Activated naive CD4-positive, alpha-beta T cell treated with Interleukin-2 at 50 U/mL for 16 hours (primary cell): ENCODE measurements at places on chromosomes 12 and 14.

GRCh38 chr12:1724250-1724649 is 33.4 kb downstream of the ADIPOR2 start:
- DNase-seq = no peak

DNA sequence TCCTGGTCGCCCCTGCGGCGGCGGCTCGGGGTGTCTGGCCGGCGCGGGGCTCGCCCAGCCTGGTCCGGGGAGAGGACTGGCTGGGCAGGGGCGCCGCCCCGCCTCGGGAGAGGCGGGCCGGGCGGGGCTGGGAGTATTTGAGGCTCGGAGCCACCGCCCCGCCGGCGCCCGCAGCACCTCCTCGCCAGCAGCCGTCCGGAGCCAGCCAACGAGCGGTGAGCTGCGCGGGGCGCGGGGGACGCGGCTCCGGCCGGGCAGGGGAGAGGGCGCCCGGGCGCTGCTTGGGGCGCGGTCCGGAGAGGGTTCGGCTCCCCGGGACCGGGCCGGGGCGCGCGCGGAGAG is at the start of gene LGALS3:
TSS of gene LGALS3 (plus strand) at position 167 of the 342 bp plus-strand sequence. CDS start 8,122 bp downstream, outside the sequence.
- peak; percentile 46 for DNase-seq

DNA sequence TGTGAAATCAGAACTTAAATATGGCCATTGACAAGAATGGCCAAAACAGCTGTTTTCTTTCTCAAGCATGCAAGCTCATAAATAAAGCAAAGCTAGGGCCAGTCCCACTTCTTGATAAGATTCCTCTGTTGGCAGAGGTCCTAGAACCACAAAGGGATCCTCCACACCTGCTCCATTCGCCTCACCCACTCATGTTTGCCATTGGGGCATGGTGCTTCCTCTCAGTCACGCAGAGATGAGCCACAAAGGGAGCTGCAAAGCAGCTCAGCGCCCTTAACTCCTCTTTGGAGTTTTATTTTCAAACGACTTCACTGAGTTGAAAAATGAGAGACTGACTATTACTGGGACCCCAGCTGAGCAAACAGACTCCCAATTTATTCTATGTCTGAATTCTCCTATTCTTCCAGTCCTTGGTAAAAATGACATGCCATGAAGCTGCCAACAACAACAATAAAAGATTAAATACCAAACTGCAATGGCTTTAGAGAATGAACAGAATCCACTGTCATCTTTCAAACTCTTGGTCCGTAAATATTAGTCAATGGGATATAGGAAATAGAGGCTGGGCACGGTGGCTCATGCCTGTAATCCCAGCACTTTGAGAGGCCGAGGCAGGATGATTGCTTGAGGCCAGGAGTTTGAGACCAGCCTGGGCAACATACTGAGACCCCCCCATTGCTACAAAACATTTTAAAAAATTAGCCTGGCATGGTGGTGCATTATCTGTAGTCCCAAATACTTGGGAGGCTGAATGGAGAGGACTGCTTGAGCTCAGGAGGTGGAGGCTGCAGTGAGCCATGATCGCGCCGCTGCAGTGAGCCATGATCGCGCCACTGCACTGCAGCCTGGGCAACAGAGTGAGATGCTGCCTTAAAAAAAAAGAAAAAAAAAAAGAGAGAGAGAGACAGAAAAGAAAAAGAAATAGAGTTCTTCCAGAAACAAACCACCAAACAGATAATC is 16.4 kb downstream of the MANSC1 start:
- no peak for DNase-seq

DNA sequence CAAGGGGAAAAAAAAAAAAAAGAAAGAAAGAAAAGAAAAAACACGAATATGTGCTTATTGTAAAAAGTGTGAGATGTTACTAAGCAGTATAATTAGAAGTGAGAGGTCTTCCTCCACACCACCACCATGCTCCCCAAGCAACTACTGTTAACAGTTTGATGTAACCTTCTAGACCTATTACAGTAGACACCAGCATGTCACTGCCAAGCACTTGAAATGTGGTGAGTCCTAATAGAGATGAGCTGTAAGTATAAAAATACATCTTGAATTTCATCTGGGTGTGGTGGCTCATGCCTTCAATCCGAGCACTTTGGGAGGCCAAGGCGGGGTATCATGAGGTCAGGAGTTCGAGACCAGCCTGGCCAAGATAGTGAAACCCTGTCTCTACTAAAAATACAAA is 8.1 kb upstream of the SNRNP35 start:
- no peak for DNase-seq

GRCh38 chr14:99573436-99574098 is 30.4 kb downstream of the CCDC85C start:
- no peak for DNase-seq

DNA sequence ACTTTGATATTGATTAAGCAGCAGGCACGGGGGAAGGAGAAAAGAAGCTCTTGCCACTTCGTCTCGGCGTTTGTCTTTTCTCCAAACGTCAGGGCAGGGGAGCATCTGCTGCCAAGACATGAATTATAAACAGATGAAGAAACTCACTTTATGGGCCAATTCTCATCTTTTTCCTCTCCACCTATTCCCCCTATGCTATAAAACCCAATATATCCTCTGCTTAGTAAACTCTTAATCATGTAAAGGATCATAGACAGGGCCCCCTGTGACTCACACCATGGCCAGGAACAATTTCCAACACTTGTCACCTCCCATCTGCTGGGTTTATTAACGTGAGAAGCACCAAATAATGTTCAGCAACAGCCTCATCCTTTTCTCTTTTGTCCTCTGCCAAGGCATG is 1092.1 kb upstream of the TMEM132C start:
- no peak for DNase-seq

- DNase-seq = no peak
Observed at GRCh38 chr12:48764521-48764920, 24.4 kb downstream of the ADCY6 start.

DNA sequence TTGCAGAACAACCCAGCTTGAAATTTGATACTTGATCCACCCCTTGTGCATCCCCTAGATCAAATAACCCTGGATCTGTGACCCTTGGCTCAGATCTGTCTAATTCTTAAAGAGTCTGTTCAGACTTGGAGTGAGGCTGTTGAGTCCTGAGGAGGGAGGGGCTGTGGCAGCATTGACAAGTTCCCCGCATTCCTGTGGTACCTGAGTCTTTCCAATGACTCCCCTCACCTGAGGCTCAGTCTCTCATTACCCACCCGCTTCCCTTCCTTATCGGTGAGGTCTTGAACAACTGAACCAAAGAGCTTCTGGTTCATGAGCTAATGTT is 16.1 kb upstream of the HDAC7 start:
- no peak for DNase-seq

DNA sequence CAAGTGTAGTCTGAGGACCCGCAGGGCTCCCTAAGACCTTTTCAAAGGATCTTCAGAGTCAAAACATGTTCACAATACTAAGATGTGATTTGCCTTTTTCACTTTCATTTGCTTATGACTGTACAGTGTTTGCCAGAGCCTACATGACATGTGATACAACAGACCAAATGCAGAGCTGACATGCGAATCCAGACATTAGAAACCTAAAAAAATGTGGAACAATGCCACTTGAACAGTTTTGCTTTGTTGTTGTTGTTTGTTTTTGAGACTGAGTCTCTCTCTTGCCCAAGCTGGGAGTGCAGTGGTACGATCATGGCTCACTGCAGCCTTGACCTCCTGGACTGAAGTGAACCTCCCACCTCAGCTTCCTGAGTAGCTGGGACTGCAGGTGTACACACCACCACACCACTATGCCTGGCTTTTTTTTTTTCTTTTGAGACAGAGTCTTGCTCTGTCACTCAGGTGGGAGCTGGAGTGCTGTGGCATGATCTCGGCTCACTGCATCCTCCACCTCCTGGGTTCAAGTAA is 5.3 kb upstream of the RAB35 start:
- peak; percentile 27 for DNase-seq

DNA sequence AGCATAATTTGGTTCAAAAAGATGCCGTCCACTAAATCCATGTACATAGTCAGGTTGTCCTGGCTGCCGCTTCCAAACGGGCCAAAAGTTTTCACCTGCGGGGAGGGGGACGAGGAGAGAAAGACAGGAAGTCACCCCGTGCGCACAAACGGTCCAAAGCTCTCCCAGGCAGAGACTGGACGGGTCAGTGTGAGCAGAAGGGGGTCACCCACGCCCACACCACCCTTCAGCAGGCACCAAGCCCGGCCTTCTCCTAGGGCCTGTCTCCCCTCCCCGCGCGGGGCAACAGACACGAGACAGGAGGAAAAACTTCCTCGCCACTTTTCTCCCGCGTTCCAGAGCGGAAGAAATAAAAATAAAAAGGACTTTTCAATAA is 888 bp downstream of the CCDC88C start:
- no peak for DNase-seq
